Midbrain (tissue), 1 donor: ENCODE measurements at places on chromosomes 1 and 21.

- no peak for DNase-seq
These were observed 99.3 kb upstream of the ETV3 start for GRCh38 chr1:157237522-157237921.

- DNase-seq, result no peak
These were observed 115.1 kb upstream of the TMEM51 start for GRCh38 chr1:15038232-15039016.

GRCh38 chr1:156081917-156082308, 352 bp downstream of the MEX3A start:
- DNase-seq, result no peak

DNA sequence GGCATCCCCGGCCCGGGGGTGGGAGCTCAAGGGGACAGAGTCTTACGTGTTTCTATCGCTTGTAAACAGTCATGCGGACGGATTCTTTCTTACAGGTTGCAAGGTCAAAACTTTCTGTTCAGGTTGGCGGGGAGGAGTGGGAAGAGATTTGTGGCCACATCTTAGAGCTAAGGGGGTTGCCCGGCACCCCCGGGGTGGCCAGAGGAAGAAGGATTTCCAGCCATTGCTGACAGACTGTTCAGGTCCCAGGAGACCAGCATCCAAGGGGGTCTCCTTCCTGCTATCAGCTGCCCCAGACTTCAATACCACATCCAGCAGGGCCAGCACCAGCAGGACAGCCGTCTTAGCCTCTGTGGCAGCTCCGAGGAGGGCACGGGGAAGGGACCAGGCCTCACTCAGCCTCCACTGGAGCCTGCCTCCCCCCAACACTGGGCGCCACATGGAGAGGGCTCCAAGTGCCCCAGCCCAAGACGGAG, 52.0 kb downstream of the KIF21B start:
- DNase-seq, result no peak

- DNase-seq, result no peak
These were observed 301.3 kb downstream of the SIPA1L2 start for GRCh38 chr1:232328486-232329102.

DNA sequence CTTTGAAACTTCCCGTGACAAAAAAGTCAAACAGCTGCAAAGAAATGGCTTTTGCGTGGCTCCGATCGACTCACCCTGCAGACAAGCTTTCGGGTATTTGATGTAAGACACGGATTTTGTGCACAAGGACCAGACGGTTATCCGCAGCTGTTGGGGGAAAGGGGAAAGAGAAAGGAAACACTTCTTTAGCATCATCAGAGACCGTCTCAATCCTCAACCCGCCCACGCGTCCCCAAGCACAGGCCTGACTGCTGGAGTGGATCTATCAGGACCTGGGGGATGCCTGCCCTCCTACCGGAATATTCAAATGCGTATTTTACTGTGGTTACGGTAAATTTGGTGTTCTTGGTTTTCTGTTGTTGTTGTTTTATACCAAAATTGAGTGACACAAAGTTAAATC, 11.2 kb downstream of the WRAP73 start:
- DNase-seq, result no peak

DNA sequence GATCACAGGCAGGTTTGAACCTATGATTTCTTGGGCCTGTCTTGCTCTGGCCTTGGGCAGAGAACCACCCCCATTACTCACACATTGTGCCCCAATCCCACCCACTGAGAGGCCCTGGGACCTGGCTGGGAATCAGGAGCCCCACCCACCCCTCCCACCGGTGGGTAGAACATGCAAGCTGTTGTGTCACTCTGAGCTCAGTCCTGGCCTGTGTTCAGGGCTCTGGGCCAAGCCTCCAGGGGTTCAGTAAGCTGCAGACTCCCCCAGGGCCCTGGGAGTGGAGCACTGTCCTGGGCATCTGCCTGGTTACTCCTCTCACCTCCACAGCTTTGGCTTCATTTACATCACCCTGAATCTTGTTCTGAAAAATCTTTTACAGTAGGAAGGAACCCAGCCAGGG, 270.5 kb downstream of the RRAGC start:
- DNase-seq, result no peak

DNA sequence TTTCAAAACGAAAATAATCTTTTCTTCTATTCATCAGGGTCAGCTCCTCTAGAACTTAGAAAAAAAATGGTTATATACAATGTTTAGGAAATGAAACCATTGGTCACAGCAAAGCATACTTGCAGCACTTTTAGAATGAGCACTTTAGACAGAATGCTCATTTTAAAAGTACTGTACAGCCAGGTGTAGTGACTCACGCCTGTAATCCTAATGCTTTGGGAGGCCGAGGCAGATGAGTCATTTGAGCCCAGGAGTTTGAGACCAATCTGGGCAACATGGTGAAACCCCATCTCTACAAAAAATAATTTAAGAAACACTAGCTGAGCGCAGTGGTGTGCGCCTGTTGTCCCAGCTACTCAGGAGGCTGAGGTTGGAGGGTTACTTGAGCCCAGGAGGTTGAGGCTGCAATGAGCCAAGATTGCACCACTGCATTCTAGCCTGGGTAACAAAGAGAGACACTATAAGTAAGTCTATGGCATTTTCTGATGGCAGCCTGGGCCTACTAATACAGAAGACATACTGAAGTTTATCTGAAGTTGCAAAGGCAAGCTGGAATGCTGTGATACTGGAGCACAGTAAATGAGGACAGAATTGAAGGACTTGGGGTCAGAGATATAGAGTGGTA, 48.9 kb upstream of the ZNF326 start:
- DNase-seq, result no peak

- DNase-seq, result no peak
These were observed 150.4 kb downstream of the OMA1 start for GRCh38 chr1:58396150-58396549.

- no peak for DNase-seq
These were observed 338.7 kb downstream of the LRRIQ3 start for GRCh38 chr1:73859227-73859626.

GRCh38 chr1:229066591-229066990, 204.3 kb upstream of the RAB4A start:
- no peak for DNase-seq

DNA sequence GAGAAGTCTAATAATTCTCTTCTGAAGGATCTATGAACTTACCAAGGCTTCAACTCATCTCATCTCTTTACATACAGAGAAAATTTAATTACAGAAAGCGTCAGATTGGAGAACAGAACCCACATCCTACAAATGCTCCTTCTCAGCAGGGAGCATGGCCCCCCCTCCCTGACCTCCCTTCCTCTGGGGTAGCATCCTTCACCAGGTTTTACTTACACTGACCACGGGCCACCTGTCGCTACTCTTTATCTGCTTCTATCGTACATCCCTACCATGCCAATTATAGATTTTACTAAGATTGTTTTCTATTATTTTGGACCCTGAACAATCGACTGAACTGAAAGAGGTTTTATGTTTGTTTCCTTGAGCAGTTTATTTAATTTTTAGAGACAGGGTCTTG, 25.8 kb downstream of the RIPPLY3 start:
- DNase-seq, result no peak
